ENCODE measurements at places on chromosomes 6 and 20.

DNA sequence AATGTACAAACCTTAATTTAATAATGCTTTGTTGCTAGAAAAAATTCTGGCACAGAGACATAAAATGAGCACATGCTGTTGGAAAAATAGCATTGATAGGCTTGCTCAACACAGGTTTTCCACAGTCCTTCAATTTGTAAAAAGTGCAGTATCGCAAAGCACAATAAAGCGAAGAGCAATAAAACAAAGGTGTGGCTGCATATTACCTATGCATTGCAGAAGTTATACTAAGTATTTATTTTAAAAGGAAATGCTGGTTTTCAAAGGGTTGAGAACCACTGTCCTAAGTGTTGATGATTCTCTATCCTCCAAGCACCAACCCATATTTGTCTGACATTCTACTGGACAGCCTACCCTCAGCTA is 54.1 kb upstream of the CAP2 start:
- DNase-seq: no peak

GRCh38 chr20:37329481-37330165 is 16.3 kb upstream of the SRC start:
- DNase-seq: no peak

DNA sequence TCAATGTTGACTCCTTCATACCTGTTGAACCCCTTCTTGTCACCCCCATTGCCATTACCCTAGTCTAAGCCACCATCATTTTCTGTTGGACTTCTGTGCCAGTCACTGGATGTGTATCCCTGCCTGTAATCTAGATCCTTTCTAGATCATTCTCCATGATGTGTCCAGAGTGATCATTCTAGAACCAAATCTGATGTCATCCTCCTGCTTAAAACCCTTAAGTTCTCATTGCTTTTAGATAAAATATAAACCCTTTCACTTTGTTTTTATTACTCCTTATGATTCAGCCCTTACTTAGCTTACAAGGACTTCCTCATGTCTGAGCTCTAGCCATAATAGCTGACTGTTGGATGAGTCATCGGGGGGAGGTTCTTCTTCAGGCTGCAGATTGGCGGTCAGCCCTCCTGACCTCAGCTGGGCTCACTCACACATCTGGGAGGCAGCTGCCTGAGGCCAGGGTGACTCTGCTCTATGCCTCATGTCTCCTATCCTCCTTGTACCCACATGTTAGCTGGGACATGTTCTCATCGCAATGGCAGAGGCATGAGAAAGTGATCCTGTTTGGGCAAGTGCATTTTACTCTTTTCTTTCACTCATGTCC is 287.6 kb downstream of the ESR1 start:
- DNase-seq: no peak

DNA sequence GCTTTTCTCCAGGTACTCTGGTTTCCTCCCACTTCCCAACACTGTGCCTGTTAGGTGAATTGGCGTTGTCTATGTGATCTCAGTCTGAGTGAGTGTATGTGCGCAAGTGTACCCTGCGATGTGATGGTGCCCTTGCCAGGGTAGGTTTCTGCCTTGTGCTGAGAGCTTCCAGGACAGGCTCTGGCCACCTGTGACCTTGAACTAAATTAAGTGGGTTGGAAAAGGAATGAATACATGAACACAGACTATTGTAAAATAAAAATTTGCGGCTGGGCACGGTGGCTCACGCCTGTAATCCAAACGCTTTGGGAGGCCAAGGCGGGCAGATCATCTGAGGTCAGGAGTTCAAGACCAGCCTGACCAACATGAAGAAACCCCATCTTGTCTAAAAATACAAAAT is 678.0 kb downstream of the DHX35 start:
- DNase-seq: no peak
